ENCODE measurements at places on chromosomes 6 and 20.

GRCh38 chr6:22975079-22975478 lies 405.7 kb downstream of the HDGFL1 start:
- no peak for DNase-seq

GRCh38 chr20:24868396-24868927 lies 80.6 kb upstream of the CST7 start:
- DNase-seq: no peak

- no peak for DNase-seq
Measured at GRCh38 chr6:154901876-154902552, 93.1 kb upstream of the TIAM2 start.

DNA sequence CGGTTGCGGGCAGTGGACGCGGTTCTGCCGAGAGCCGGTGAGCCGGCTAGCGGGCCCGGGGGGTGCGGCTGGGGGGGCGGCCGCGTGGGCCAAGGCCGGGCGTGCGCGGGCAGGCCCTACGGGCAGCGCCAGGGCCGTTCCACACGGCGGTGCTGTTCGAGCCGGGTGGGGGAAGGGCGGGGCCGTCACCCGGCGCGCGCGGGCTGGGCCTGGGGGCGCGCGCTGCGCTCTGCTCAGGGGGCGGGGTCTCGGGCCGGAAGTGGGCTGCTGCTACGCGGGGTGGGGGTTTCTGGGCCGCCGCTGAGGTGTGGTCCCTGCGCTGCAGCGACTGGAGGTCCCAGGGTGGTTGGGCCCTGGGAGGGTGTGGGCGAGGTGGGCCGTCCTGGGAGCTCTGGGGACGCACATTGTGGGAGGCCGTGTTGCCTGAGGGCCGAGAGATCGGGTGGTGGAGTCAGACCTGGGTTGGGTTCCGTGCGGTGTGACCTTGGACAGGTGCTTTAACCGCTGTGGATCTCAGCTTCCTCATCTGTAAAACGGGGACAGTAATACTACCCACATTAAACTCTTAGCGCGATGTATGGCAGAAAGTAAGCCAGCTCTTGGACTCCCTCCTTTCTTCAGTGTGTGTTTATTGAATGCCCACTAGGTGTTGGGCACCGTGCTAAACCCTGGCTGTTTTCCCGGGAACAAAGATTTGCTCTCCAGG lies 391 bp downstream of the MAPRE1 start:
- DNase-seq: peak; percentile 82

GRCh38 chr20:47397652-47398301 lies 41.3 kb upstream of the ZMYND8 start:
- no peak for DNase-seq

DNA sequence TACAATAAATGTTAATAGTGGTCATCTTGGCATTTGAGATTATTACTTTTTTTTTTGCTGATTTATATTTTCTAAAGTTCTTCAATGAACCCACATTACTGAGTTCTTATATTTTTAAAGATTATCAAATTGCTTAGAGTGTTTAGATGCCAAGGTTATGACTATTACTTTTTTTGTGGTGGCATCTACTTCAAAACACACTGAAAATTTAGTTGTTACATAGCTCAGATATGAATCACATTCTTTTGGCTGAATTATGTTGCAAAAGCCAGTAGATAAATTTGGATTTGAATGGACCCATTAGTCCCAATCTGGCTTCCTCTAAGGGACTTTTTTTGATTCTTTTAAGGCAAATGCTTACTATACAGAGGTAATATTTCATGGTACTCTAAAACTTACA lies 8.9 kb downstream of the UTRN start:
- no peak for DNase-seq

- no peak for DNase-seq
Measured at GRCh38 chr20:19602675-19603375, 155.2 kb upstream of the RIN2 start.

DNA sequence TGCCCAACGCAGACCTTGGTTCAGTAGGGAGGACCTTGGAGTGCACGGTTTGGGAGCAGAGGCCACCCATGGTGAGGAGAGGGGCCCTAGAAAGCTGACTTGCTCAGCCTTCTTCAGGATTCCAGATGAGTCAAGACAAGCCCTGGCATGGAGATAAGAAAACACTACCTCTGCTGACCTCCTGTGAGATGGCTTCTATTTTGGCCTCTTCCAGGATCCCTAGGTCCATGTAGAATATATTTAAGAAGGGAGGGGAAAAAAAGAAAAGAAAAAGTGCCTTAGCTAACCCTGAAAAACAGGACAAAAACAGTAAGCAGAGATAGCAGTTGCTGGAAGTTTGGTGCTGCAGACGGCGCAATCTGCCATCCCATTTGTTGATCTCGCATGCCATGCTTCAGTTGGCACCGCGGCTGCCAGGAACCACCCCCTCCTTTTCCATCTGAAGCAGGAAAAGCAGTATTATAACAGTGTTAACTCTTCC lies 100.0 kb downstream of the ARMC2 start:
- peak; percentile 66 for DNase-seq

DNA sequence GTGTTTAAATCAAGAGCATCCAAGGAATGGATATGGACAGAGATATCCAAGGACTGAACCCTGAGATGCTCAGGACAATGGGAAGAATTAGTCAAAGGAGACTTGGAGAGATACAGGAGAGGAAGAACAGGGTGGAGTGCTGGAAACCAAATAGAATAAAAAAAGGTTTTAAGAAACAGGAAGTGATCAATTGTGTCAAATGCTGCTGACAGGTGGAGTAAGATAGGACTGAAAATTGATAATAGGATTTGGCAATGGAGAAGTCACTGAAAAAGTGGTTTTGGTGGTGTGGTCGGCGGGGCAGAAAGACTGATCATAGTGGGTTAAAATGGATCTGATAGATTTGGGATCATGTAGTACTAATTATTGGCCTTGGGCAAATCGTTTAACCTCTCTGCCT lies 37.9 kb upstream of the PNRC1 start:
- DNase-seq: no peak

DNA sequence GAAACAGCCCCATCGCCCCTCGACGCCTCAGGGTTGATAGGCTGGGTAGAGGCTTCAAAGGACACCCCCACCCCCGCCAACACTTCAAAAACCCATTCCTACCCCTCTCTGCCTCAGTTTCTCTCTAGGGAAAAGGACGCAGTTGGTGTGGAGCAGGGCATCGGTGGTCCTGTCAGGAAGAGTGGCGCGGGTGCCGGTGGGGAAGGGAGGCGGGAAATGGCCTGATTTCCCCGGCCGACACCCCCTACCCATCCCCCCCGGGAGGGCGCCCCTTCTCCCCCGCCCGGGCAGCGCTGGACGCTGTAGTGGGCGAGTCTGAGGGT lies 367 bp downstream of the NRSN2 start:
- no peak for DNase-seq

DNA sequence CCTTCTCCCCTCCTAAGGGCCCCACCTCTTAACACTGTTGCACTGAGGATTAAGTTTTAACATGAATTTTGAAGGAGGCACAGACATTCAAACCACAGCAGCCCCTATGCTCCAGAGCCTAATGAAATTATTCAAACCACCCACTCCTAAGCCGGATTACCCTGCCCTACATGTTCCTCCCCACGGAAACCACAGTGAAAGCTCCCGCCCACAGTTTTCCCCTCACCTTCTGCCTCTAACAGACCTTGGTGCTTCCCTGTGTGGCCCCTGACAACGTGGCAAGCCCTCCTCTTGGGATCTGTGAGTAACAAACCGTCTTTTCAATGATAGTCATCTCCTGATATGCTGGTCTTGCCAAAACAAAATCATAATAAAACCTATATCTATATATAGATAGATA lies 74.8 kb downstream of the RIN2 start:
- no peak for DNase-seq

GRCh38 chr6:167993169-167993568 lies 4.3 kb upstream of the KIF25 start:
- DNase-seq: peak; percentile 63

DNA sequence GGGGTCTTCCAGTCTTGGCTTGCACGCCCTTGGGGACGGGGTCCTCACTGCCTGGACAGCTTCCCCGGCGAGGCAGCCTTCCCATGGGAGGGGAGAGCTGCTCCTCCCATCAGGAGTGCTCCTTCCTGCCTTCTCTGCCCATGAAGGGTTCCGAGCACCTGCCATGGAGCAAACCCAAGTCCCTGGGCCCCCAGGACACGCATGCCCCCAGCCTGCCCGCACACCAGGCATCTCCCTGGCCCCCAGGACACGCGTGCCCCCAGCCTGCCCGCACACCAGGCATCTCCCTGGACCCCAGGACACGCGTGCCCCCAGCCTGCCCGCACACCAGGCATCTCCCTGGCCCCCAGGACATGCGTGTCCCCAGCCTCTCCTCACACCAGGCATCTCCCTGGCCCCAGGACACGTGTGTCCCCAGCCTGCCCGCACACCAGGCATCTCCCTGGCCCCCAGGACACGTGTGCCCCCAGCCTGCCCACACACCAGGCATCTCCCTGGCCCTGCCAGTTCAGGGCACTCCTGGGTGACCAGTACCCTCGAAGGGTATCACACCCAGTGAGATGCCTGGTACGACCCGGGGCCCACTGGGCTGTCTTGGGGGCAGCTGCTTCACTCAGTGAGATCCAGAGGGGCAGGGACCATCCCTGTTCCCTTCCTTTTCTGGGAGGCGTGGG lies 21.7 kb downstream of the COL20A1 start:
- DNase-seq: peak; percentile 18

- no peak for DNase-seq
Measured at GRCh38 chr6:112040956-112041355, 12.9 kb upstream of the CCN6 start.

GRCh38 chr6:83600459-83600858 lies 88.1 kb downstream of the PRSS35 start:
- no peak for DNase-seq

GRCh38 chr6:136169394-136170148 lies 80.5 kb downstream of the MTFR2 start:
- no peak for DNase-seq

DNA sequence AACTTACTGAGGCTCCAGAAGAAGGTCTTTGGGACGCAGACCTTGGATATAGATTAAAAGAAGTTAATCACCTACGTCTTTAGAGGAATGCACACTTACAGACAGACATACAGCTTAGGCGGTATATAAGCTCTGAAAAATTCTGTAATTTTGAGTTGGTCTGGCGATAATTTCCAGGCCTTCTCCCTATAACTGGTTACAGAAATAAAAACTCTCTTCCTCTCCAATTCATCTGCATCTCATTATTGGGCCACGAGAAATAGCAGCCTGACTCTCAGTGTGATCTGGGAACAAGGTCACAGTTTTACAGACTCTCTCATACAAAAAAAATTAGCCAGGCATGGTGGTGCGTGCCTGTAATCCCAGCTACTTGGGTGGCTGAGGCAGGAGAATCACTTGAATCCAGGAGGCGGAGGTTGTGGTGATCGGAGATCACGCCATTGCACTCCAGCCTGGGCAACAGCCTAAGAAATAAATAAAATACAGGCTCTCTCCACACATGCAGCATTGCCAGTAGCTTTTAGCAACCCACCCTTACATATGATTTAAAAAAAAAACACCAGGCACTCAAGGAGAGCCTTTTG lies 4.7 kb downstream of the ZBTB24 start:
- DNase-seq: no peak

GRCh38 chr20:8997701-8998117 lies 71.2 kb upstream of the PLCB4 start:
- no peak for DNase-seq

- DNase-seq: no peak
Measured at GRCh38 chr20:34875642-34876405, 588 bp upstream of the ACSS2 start.

DNA sequence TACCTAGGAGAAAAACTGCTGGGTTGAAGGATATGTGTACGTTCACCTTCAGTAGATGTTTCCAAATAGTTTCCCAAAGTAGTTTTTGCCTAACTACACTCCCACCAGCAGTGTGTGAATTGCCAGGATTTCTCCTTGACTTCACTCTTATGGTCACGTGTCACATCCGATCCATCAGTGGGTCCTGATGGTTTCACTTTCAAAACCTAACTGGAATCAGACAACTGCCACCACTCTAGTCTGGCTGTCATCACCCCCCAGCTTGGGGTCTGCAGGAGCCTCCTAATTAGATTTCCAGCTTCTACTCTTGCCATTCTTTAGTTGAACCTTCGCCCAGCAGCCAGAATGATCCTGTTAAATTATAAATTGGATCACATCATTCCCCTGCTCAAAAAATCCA lies 8.5 kb upstream of the SLC12A5 start:
- no peak for DNase-seq

GRCh38 chr6:31763619-31763940 lies 1.1 kb downstream of the SAPCD1 start:
- DNase-seq: no peak

DNA sequence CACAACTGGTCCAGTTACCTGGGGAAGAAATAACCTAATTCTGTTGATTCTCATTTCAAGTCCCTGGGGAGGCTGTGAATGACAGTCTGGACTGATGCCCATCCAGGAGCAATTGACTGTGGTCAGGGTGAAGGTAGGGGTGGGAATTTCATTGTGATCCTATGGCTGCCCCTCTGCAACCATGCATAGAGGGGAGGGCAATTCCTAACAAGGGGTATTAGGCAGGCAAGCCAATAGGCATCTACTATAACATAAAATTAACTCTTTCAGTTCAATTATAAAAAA lies 44.0 kb upstream of the TRAM2 start:
- no peak for DNase-seq

GRCh38 chr6:56349194-56349593 lies 101.8 kb upstream of the COL21A1 start:
- DNase-seq: no peak

- no peak for DNase-seq
Measured at GRCh38 chr6:34096814-34097213, 49.1 kb downstream of the GRM4 start.

GRCh38 chr6:24031496-24031895 lies 94.5 kb upstream of the NRSN1 start:
- no peak for DNase-seq

GRCh38 chr6:142707255-142707654 lies 237.7 kb downstream of the HIVEP2 start:
- DNase-seq: no peak

DNA sequence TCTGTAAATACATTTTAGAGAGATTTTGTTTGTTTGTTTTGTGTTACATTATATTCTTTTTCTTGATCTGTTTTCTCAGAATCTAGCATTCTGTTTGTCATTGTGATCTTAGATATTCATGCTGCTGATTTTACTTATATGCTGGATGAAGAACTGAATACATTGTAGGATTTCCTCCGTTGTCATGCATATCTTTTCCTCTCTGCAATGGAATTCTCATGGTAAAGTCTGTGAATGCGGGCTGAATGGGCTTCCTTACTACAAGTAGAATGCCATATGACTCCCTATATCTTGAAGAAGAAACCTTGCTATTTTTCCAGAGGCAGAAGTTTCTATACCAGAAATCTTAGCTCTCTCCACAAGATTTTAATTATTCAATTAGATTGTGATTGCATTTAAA lies 2.4 kb upstream of the DEFB114 start:
- DNase-seq: no peak

GRCh38 chr6:159035891-159036290 lies 8.9 kb downstream of the TAGAP start:
- DNase-seq: no peak

Measured in left ventricle myocardium superior (tissue), 1 donor.